Activated CD8-positive, alpha-beta T cell treated with anti-CD3 and anti-CD28 coated beads, Interleukin-2, amount 10 ng/mL, durations not matched to agents 7 days and 5 days (primary cell): ENCODE measurements at places on chromosomes 2 and 18. TPM values are rescaled to one million over a fixed set of nuclear protein-coding genes. Genes with fewer than 3 reads are reported as not detected.

- DNase-seq, result no peak
These were observed 136.7 kb downstream of the DDX1 start for GRCh38 chr2:15728245-15728938.

- DNase-seq, result no peak
These were observed 371.7 kb downstream of the PIK3C3 start for GRCh38 chr18:42326752-42327151.

The REG1B gene
- total RNA-seq, result not detected

The SLC5A7 gene
- not detected for total RNA-seq

DNA sequence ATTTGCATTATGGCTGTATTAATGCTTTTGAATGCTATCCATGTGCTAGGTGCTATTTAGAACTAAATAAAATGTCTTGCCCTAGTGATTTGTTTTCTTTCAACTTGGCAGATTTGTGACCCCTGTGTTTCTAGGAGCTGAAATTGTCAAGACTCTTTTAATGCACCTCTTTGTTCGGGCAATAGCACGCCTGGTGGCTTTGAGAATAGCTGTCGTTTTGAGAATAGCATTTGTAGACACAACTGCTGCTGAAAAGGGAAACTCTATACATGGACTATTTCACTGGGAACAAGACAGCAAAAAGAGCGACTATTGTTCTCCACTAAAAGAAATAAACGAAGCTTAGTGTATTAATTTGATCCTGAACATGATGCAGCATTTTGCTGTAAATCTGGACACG is 352.1 kb upstream of the ZNF521 start:
- DNase-seq, result no peak

DNA sequence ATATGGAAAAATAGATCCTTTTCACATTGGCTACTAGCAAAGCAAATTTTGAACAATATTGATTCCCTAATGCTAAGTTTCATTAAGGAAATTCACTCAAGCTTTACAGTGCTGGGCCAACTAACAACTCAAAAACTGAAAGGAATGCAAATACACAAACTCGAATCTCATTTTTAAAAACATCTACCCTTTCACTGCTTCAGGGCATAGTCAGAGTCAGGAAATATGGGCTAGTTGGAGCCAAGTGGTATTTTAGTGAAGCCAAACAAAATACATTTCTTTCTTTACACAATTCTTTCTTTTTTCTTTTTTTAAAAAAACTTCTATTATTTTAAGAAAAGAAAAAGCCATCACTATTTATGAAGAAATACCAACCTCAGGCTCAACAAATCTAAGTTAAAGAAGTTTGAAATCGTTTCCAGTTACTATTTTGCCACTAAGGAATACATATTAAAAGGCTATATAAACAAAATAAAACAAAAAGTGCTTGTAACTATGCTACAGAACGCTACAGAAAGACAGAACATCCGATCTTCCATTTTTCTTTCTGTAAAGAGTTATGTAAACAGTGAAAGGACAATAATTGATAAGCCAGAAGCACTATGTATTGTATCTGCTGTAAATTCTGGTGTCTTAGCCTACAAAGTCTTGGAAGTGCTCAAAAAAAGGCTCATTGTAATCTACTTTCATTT is 113.6 kb upstream of the STK17B start:
- no peak for DNase-seq

The PSMA8 gene
- total RNA-seq, result 1.2 TPM

DNA sequence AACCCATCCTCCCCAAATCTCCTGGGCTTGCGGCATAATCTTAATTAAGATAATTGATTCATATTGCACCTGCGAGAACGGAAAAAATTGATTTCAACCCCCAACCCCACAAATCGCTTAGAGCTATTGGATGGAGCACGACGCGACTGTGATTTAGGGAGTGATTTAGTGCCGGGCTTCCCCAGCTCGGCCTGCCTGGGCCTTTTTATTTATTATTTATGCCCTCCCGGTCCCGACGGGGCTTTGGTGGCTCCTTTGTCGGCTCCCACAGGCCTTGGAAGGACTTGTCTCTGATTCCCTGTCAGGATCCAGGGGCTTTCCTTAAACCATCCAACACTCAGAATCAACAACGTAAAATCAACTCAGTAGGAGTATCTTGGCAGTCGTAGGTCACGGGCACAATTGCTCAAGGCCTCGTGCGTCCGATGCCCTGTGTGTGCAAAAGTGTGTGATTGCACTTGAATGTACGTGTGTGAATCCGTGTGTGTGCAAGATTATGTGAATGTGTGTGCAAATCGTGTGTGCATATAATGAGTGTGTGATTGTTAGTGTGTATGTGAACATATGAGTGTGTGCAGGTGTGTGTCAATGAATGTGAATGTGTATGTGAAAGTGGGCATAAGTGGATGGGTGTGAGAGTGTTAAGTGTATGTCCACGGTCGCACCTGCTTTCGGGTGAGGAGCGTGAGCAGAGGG is 4.3 kb upstream of the NEUROD1 start:
- no peak for DNase-seq

The RBFA gene
- 26.2 TPM for total RNA-seq

The SLC23A3 gene
- total RNA-seq, result 2.0 TPM

The ANKRD36C gene
- total RNA-seq, result 95.1 TPM

DNA sequence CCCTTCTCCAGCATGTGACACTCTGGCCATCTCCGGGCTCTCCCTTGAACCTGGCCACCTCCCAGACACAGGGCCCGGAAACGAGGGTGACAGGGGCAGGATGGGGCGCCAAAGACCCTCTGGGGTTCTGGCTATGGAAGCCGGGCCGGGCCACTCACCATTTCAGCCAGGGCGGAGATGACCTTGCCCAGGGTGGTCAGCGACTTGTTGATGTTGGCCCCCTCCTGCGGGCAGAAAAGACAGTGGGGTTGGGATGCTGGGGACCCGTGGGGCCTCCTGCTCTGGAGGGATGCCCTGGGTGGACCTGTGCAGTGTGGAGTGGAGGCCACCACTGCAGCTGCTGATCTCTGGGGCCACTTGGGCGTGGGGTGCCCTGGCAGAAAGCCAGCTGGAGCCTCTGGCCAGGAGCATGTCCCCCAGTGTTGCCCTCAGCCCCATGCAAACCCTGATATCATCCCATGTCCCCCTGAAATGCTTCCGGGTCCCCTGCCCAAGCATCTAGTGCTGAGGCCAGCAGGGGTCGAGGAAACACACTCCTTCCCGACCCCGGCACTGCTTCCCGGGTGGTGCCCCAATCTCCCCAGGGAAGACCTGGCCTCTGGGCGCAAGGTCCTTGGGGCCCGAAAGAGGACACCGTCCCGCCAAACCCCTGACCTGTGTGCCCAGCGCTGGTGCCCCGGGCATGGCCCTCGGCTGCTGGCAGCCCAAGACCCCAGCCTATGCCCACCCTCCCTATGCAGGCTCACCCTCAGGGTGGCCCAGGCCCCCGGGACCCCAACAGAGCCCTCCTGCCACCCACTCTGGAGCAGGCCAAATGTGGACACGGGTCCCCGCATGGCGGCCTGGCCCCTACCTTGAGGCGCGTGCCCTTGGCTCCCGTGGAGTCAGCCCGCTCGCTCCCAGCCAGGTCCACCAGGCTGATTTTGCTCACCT is 36.9 kb downstream of the KIF1A start:
- DNase-seq, result no peak

DNA sequence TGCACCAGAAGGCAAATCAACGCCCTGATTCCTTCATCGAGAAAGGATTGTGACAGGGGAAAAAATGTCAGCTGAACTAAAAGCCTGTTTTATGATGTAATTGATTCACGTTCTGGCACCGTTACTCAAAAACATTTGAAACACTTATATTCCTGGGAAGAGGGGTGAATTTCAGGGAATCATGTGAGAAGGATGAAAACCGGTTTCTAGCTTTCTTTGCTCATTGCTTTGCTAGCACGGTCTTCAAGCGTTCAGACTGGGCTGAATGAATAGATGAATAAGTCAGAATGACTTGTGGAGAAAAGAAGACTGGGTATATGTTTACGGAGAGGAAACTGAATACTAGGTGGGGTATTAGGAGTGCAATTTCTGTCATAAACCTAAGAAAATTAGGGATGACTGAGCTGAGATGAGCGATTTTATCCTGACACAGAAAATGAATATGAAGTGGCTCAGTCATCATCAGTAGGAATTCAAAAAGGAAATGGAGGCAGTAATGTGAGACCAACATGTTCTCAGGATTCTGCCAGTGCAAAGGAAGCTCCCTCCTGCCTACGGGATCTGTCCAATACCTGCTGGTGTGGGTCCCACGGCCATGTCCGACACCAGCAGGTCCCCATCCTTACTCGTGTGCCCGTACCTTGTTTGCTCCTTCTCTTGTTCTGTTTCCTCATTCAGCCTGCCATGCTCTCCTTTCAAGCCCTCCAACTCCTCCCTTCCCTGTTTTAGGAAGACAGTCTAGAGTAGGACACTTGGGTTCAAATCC is 124.7 kb upstream of the ARL5A start:
- DNase-seq, result no peak

DNA sequence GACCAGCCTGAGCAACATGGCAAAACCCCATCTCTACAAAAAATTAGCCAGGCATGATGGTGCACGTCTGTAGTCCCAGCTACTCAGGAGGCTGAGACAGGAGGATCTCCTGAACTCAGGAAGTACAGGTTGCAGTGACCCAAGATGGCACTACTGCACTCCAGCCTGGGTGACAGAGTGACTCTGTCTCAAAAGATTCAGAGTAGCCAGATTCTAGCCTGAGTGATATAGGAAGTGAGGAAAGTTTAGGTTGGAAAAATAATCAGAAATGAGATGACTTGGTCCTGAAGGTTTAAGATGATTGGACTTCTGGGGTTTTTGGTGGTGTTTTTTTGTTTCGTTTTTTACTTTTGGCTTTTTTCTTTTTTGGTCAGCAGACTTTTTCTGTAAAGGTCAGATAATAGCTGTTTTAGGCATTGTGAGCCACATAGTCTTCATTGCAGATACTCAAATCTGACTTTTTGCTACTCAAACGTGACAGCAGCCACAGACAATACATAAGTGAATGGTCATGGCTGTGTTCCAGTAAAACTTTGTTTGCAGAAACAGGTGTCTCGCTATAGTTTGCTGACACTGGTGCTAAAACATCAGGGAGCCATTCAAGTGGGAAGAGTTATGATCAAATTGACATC is 104.1 kb upstream of the UBXN4 start:
- DNase-seq, result no peak

DNA sequence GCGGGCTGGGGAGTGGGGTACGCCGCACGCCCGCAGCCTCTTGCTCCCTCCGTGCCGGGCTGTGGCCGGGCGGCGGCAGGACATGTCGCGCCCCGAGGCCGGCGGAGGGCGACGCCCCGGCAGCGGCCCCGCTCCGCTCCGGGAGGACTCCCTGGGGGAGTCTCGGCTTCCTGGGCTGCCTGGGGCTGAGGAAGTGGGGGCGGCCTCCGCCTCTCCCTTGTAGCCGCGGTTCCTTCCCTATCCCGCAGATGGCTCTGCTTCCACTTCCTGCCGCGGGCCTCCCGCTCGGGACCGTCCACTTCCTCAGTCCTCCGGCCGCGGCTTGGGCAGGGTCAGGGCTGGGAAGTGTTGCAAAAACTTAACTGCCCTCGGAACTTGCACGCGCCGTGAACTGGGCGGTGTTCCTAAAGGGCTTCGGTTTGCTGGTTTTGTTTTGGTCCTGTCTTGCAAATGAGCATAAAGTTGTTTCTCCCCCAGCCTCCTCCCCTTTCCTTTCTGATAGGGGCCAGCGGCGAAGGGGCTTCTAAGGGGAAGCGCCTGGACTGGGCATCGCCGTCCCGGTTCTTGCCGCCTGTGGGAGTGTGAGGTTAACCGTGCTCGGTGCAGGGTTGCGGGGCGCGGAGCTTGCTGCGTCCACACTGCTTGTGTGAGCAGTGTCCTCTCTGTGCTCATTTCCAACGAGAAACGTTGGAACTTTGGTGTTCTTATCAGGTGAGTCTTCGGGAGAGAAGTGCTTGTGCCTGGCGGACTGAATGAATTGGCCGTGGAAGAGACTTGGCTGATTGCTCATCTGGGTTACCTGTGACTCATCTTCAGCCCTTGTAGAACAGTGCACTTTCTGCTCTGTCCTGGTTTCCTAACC is 600 bp downstream of the RALB start:
- DNase-seq, result peak; percentile 59

The RBKS gene
- 1.6 TPM for total RNA-seq

DNA sequence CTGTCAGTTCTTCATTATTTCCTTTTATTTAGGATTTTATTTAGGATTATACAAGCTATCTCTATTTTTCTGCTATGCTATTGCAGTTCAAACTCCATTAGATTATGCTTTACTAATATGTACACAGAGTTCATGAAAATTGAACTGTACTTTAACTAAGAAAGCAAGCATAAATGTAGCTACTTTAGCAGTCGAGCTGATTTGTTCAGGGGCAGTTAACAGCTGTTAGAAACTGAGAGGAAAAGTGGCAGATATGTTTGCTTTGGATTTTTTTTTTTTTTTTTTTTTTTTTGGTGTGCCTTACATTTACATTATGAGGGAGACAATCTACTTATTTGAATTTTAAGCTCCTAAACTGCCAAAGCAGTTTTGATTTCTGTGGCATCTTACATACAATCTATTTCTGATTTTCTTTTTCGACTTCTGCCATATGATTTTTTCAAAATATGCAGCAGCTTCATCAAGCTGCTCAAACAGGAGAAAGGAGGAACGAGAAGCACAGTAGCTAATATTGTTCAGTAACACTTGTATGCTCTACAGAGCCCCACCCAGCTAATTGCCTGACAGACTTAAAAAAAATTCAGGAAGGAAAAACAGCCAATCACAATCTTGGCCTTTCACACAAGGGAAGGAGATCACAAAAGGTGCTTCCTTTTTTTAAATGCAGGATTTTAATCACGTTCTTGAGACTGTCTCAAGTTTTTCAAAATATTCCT is 233.4 kb upstream of the SIX3 start:
- DNase-seq, result no peak
